ENCODE measurements at places on chromosomes 4 and X.

GRCh38 chrX:37378404-37378803, 29.2 kb downstream of the PRRG1 start:
- DNase-seq: no peak

GRCh38 chr4:3615386-3616286, 83.4 kb upstream of the LRPAP1 start:
- DNase-seq: no peak

DNA sequence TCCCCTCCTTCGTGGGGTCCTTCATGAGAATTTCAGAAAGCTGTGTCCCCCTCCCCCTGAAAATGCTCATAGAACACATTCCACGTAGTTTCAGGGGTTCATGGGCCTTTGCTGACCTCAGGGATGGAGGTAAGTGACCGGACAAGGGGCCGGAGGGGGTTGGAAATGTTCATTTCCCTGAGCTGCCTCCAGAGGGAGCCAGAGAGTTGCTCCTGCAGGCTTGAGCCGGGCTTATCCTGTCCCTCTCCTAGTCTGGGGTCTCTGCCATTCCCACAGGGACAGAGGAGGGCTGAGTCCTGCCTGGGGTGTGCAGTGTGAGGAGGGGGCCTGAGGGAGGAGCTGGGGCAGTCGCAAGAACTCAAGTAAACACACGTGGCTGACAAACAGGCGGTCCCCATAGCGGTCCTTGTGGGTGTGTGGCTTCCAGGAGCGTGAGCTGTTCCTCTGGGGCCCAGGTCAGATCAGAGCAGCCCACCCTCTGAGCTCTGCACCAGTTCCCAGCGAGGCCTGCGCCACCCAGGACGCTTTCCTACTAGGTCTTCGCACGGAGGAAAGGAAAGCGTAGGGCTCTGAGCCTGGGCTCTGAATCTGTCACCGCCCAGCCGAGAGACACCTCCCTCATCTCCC, 62.5 kb downstream of the WFS1 start:
- DNase-seq: no peak

- no peak for DNase-seq
Measured at GRCh38 chrX:2427147-2427546, 73.6 kb downstream of the DHRSX start.

DNA sequence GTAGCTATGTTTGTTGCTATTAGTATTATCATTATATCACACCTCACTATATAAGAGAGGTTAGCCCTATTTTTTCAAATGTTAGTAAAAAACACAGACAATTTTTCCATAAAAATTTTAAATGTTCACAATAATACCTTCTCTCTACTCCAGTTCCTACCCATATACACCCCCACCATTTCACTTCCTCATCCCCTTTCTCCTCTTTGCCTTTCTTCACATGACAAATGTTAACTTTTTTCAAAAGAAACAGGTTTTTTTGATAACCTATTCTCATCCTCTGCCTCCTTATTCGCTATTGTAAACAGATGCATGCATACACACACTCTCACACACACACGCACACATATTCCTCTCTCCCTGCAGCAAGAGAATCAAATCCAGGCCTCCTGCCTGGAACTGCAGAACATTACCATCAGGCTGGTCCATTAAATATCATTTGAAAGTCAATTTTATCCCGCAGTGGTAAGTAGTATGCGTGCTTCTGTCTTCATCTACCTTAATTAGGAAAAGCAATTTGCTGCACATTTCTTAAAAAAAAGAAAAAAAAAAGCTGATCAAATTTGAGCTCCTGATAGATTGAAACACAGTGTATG, 55.5 kb downstream of the MID1IP1 start:
- no peak for DNase-seq

DNA sequence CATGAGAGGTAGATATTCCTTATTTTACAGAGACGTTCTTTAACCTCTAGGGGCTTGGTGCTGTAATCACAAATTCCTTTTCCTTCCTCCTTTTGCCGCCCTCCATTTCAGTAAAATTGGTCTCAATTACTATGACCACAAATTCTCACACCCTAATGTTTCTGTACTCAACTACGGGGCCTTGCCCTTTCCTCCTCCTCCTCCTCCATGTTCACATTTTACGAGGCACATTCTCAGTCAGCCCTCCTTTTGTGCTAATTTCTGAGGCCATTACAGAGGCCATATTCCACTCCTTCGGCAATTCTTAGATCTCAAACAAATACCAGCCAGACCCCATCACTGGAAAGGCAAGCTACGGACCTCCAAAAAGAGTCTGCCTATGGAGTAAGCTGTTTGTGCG, 92.1 kb downstream of the SH3KBP1 start:
- DNase-seq: no peak

- DNase-seq: no peak
Measured at GRCh38 chr4:83556816-83557215, 20.9 kb downstream of the GPAT3 start.

- DNase-seq: no peak
Measured at GRCh38 chrX:97215186-97215585, 331.5 kb downstream of the RPA4 start.

GRCh38 chrX:116277351-116278225, 107.0 kb downstream of the AGTR2 start:
- DNase-seq: no peak

GRCh38 chr4:184887333-184887732, 61.6 kb upstream of the ACSL1 start:
- DNase-seq: no peak

DNA sequence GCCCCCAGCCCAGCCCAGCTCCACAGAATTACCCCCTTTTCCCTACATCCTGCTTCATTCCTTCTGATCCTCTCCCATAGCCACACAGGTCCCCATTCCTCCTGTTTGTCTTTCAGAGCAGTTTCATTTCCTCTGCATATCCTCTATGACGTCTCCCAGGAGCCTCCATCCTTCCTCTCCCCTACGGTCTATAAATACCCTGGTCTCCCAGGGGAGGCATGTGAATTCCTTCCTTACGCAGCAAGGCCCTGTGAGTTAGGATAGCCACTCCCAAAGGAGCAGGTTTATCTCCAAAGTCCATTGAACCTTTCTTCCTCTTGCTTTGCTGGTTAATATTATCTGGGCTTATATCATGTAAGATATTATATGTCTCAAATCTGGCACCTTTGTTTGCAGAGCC, 8.4 kb upstream of the APLN start:
- DNase-seq: no peak

DNA sequence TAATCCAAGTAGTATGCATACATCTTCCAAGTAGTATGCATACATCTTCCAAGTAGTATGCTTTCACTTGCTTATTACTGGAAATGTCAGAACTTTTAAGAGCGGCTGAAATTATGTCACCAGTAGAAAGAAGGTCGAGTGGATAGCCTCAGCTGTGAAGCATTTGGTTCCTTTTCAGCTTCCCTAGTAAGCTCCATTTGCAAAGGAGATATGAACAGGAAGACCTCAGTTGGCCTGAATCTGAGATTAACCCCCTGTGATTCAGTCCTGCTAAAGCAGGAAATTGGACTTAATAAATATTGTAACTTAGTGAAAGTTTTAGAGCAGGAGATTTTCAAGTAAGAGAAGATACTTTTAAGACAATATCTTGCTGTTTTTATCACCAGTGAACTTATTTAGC, 48.1 kb downstream of the PCDH7 start:
- no peak for DNase-seq

GRCh38 chr4:110498420-110498819, 22.5 kb downstream of the ENPEP start:
- no peak for DNase-seq

DNA sequence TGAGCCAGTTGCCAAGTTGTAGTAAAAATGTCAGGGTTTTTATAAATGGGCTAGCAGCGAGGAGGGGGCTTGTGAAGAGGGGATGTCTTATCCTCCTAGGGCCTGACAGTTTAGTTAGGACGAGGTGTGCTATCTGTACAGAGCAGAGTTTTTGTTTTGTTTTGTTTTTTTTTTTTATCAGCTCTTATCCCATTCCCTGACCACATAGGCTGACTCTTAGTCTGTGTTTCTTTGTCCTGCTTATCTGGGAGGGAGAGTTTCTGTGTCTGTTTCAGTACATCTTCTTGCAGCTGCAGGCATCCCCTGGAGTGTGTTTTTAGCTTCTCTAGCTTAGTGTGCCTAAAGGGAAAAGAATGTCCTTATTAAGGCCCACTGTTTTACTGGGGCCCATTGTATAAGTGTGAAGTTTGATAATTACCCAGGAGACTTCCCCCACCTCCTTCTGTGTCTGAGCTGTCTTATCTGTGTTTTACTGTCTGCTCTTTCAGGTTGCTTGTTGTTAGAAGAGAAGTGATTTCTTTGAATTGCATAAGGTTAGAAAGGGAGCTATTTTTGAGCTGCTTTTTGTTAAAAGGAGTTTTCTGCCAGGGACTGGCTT, 32.0 kb downstream of the PAGE2 start:
- no peak for DNase-seq

DNA sequence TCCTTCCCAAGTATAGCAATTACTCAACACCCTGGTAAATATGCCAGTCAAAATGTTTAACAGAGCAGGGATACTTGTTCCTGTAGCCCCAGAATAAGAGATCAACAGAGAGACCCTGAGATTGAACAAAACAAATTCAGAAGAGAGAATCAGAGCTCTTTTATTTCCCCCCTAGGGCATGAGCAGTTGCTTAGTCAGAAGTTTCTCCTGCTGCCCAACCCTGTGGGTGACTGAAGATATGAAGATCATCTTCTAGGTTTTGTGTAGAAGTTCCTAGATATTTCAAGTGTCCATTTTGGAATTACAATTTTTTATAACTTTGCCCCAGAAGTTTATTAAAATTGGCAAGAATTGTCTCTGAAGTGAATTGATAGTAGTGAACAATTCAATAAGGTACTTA, 59.1 kb upstream of the RXFP1 start:
- DNase-seq: no peak

- DNase-seq: no peak
Measured at GRCh38 chrX:134294548-134294947, 57.6 kb downstream of the CCDC160 start.

DNA sequence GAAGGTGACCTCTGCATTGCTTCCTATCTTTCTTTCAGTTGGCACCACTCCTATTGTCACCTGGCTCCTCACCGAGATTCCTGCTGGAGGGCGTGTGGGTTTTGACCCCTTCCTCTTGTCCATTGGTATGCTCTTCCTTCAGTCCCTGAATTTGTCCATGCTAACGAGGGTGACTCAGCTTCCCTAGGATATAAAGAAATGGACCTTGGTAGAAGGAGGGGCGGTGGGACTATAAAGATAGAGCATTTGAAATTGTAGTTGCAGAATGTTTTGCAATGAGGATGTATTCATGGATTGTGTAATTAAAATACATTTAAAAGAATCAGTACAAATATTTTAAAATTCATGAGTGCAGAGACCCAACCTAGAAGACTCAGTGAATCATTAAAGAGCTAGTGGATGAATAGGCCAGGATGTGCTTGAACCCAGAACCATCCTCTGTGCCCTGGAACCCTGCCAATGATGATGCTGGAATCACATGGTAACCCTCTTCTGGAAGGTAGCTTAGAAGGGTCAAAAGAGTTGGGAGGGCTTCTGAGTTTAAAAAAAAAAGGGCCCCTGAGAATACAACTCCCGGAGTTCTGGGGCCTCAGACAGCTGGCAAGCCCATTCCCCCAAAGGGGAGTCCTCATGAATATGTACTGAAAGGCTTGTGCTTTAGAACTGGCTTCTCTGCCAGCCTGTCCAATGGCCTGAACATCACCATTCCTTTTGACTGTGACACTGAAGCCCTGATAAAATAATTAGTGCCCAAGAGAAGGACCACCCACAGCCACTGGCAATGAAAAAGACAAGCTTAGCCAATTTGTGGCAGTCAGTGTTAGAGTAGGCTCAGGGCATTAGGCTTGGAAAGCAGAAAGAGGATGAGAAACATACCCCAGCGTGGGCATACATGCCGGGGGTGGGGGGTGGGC, 8.0 kb downstream of the XPNPEP2 start:
- no peak for DNase-seq

GRCh38 chr4:2426069-2426397, 7.3 kb downstream of the CFAP99 start:
- no peak for DNase-seq

DNA sequence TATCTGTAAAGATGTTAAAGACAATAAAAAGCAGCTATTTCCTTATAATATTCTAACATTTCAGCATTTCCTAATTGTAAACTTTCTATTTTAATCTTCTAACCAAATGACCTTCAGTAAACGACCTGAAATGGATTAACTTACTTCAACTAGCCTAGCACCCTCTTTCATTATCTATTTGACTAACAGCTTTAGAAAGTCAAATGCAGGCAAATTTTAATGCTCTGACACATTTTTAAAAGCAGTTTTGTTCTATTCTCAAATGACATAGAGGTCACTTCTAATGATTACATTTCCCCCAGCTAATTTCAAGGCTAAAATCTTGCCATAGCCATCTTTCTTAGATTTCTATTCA, 41.9 kb downstream of the SLC7A11 start:
- no peak for DNase-seq

DNA sequence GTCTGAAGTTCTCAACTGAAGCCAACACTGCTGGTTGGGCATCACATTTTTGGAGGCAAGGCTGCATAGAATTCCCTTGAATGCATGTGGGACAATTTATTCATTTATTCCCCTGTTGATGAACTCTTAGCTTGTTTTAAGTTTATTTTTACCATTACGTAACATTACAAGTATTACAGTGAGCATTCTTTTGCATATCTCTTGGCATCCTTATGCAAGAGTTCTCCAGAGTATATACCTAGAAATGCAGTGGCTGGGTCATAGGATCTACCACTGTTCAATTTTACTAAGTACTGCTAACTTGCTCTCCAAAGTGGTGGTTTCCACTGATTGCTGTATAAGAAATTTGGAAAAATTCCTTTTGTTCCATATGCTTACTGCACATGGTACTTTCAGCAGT, 66.5 kb downstream of the UCHL1 start:
- DNase-seq: no peak

DNA sequence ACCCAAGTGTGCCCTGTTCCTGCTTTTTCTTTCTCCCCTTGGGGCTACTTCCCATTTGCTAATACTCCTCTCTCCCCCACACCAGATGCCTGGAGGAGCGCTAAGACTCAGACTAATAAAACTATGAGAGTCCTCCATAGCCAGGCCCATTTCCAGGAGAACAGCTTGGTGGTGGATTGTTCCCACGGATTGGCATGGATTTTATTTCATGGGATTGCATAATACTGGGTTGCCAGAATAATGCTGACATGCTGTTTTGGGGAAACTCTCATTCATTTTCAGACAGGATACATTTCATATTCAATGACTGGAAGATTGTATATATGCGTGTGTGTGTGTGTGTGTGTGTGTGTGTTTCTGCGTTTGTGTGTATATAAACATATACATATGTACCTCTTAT, 447.5 kb upstream of the PITX2 start:
- no peak for DNase-seq

DNA sequence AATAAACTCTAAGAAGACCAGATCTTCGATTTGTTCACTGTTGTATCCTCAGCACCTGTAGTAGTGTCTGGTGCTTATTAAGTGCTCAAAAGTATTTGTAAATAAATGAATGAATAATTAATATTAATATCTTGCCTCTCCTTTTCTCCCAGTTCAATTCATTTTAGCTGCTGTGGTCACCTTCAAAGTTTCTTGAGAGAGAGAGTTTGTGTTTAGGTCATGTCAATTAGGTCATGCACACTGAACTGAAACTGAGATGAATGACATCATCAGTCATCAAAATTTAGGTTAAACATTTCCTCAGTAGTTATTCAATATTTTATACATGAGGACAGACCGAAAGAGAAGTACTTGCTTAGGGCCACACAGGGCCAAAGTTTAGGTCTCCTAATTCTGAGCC, 73.5 kb downstream of the ANXA3 start:
- no peak for DNase-seq

- no peak for DNase-seq
Measured at GRCh38 chrX:53374222-53374820, 48.1 kb downstream of the SMC1A start.

- DNase-seq: no peak
Measured at GRCh38 chr4:2246384-2247127, 4.6 kb upstream of the HAUS3 start.

GRCh38 chrX:8404471-8404870, 60.2 kb upstream of the VCX3B start:
- DNase-seq: no peak
